ENCODE measurements at places on chromosomes 3 and 15. TPM values are rescaled to one million over a fixed set of nuclear protein-coding genes. Genes with fewer than 3 reads are reported as not detected.

DNA sequence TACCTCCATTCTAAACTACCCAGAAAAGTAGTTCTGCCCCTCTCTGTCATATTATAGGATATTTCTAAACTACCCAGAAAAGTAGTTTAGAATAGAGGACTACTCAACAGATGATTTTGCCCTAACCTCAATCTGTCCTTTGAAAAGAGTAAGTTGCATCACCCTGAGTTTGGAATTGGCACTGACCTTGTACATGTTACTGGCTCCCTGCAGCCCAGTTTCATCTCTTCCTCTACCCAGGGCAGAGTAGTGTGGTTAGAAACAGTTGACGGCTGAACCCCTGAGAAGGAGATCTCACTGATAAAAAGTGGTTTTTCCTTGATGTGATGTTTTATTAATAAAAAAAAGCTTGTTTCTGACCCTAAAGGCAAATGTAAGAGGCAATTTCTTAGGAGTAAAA lies 340.5 kb upstream of the NECTIN3 start:
- H3K4me1 ChIP-seq = peaks cover 29% of the 10 kb centered on the region
- H3K27ac ChIP-seq = no peak overlapping the region

DNA sequence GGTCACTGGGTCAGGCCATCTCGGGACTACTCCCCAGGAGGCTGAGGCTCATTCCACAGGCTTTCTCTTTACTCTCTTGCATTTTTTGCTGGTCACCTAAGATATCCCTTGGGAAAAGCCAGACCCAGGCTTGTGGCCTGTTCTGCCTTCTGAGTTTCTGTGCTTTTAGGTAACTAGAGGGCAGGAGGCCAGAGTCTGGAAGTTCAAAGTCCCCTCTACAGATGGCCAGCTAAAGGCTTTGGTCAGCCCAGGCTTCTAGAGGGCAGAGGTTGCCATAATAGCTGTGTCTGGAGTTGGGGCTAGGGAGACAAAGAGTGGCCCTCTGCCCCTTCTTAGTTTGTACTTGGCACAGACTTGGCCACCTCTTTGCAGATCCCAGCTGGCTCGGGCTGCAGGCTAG lies 8.4 kb upstream of the PARP6 start:
- H3K27ac ChIP-seq = no peak overlapping the region
- no peaks in the 10 kb centered on the region for H3K36me3 ChIP-seq
- peaks cover 17% of the 10 kb centered on the region for H3K27me3 ChIP-seq
- no peaks in the 10 kb centered on the region for H3K4me1 ChIP-seq
- H3K4me3 ChIP-seq = no peak overlapping the region

Gene RFT1
- total RNA-seq = 22.0 TPM

DNA sequence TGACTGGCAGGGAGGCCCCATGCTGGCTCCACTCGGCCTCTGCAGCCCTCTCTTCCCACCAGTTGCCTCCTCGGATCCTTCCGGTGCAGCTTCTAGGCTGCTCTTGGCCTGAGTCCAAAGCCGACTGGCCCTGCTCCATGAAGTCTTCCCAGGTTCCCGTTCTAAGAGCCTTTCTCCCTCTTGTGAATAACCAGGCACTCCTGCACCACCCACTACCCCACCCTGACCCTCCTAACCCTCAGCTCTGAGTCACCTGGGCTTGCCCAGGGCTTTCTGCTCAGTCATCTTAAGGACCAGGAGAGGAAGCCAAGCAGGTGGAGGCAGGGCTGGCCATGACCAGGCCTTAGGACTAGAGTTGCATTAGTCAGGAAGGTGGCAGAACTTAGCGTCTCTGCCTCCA lies 28.1 kb upstream of the CNBP start:
- H3K36me3 ChIP-seq = no peaks in the 10 kb centered on the region
- no peak for DNase-seq
- H3K27me3 ChIP-seq = no peaks in the 10 kb centered on the region
- H3K4me3 ChIP-seq = no peak overlapping the region
- H3K4me1 ChIP-seq = no peaks in the 10 kb centered on the region

- no peak for DNase-seq
- no peaks in the 10 kb centered on the region for H3K27me3 ChIP-seq
- H3K27ac ChIP-seq = no peak overlapping the region
- no peak overlapping the region for H3K4me3 ChIP-seq
- peaks cover 15% of the 10 kb centered on the region for H3K4me1 ChIP-seq
These were observed 44.6 kb downstream of the SNRK start for GRCh38 chr3:43330981-43331380.

DNA sequence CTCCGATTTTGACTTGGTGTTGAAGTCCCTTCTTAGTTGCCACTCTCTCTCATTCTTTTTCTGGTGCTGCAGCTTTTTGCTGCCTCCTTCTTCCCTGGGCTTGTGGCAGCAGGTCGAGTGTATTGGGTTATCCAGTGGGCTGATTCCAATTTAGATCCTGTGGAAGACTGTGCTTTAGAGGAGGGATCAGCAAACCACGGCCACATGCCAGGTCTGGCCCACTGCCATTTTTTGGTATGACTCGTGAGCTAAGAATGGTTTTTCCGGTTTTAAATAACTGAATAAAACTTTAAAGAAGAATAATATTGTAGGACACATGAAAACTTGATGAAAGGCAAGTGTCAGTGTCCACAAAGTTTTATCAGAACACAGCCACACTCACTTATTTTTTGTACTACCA lies 330.5 kb downstream of the ROBO2 start:
- no peaks in the 10 kb centered on the region for H3K27me3 ChIP-seq
- no peak overlapping the region for H3K27ac ChIP-seq
- no peak overlapping the region for H3K4me3 ChIP-seq
- no peaks in the 10 kb centered on the region for H3K36me3 ChIP-seq

Gene CAPN3
- 3.7 TPM for total RNA-seq

Gene DAPK2
- total RNA-seq = 2.0 TPM

- no peak overlapping the region for H3K27ac ChIP-seq
- no peak for DNase-seq
- no peaks in the 10 kb centered on the region for H3K36me3 ChIP-seq
- H3K27me3 ChIP-seq = peaks cover 46% of the 10 kb centered on the region
These were observed 10.9 kb upstream of the ITGA11 start for GRCh38 chr15:68442903-68443302.

Gene DNAJC17
- 43.1 TPM for total RNA-seq

DNA sequence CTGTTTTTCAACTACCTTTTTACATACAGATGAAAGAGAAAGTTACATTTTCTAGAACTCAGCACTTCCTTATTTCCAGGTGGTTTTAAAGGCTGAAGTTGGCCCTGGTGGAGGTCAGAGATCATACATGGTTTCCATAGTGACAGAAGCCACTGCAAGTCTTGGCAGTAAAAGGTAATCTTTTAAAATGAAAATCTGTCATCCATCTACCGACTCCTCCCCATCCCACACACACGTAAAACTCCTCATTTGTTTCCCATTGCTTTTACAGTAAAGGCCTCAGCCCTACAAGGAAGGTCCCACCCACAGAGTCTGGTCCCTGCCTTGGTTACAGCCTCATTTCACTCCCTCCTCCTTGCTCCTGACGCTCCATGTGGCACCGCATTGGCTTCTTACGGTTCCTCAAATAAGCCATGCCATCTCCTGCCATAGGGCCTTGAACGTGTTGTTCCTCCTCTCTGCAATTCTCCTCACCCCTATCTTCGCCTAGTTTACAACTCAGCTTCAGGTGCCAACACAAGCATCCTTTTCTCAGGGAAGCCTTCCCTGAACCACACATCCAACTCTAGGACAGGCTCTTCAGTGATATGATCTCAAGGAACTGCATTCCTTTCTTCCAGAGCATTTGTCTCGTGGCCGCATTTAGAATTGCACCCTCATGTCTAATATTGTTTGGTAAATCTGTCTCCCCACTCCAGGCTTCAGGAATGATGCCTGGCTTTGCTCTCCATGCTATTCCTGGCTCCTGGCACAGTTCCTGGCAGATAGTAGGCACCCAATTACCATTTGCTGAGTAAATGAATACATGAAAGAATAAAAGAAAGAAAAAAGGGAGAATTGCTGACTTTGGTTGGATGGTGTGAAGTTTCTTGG lies 2.6 kb downstream of the CYP19A1 start:
- peaks cover 42% of the 10 kb centered on the region for H3K27me3 ChIP-seq
- DNase-seq = no peak
- H3K36me3 ChIP-seq = no peaks in the 10 kb centered on the region
- no peak overlapping the region for H3K4me3 ChIP-seq
- no peaks in the 10 kb centered on the region for H3K4me1 ChIP-seq
- no peak overlapping the region for H3K27ac ChIP-seq

Gene TYRO3
- 106 TPM for total RNA-seq

Gene VPS39
- total RNA-seq = 85.4 TPM

GRCh38 chr3:16824081-16824696 lies 60.6 kb upstream of the PLCL2 start:
- no peaks in the 10 kb centered on the region for H3K4me1 ChIP-seq
- no peak for DNase-seq
- H3K27me3 ChIP-seq = no peaks in the 10 kb centered on the region
- H3K4me3 ChIP-seq = no peak overlapping the region

DNA sequence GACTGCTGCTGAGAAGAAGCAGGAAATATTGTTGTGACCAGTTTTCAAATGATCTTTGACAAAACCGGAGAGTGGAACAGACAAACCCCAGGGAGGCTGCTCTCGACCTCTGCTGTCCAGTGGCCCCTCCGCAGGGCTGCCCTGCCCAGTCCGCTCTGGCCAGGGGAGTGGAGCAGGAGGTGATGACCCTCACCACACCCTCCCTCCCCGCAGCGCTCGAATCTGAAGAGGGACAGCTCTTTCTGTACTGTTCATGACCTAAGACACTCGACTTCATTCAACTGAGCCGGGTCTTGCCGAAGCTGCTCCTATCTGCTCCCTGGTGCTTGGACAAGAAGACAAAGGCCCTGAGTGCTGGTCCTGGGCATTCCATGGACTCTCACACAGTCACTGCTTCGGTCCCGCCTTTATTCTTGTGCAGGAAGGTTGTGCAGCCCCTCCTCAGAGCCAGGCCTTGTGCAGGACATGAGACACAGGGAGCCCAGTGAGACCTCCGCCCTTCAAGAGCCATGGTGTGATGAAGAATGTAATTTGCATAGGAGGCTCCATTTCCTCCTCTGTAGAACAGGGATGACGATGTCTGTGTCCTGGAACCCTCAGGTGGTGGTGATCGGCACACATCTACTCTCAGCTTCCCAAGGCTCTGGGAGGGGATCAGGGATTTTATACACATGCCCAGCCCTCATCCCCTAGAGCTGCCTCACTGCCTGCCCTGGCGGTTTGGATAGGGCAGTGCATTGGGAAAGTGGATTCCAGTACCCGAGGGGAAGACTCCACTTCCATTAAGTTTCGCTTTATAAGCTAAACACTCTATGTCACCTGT lies 97.1 kb upstream of the PRR20G start:
- no peak overlapping the region for H3K27ac ChIP-seq
- H3K4me3 ChIP-seq = no peak overlapping the region
- no peaks in the 10 kb centered on the region for H3K4me1 ChIP-seq

GRCh38 chr3:56782906-56783305 lies 18.8 kb downstream of the ARHGEF3 start:
- peak overlapping the region; percentile 54 for H3K27ac ChIP-seq
- no peaks in the 10 kb centered on the region for H3K27me3 ChIP-seq

Gene SNTN
- total RNA-seq = not detected

GRCh38 chr3:39272191-39272590 lies 7.6 kb downstream of the CX3CR1 start:
- H3K4me1 ChIP-seq = peaks cover 4% of the 10 kb centered on the region
- no peaks in the 10 kb centered on the region for H3K36me3 ChIP-seq
- H3K27me3 ChIP-seq = peaks cover 15% of the 10 kb centered on the region

Gene ITIH1
- total RNA-seq = 14.1 TPM

- H3K27me3 ChIP-seq = peaks cover 7% of the 10 kb centered on the region
- DNase-seq = no peak
- no peaks in the 10 kb centered on the region for H3K36me3 ChIP-seq
- peaks cover 1% of the 10 kb centered on the region for H3K4me1 ChIP-seq
- H3K4me3 ChIP-seq = no peak overlapping the region
These were observed 68.4 kb upstream of the HACD2 start for GRCh38 chr3:123653221-123653682.

DNA sequence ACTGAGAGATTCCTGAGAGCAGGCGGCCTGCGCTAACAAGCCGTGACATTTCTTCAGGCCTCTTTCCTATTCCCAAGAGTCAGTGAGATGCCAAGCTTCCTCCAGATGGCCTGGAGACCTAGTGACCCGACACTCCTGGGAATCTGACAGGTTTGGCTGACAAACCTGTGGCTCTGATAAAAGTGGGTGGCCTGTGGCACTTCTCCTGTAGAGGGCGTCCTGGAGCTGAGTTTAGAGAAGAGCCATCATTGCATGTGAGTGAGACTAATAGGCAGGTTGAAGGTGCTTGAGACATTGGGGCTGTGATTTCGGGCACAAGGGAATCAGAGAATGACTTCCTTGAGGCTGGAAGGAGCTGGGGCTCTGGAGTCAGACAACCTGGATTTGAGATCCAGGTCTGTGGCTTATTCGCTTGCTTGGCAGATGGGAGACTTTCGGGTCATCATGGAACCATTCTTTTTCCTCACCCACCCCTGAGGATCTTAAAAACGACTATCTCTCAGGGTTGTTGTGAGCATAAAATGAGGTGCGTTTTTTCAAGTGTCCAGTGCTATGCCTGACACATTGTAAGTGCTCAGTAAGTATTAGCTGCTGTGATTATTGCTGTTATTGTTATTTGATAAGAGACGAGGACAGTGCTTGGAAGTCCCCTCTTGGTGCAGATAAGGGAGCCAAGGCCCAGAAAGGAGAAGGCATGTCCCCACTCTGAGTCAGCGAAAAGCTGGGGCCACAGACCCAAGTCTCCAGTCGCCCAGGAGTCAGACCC lies 77.2 kb downstream of the SCN10A start:
- peak; percentile 29 for DNase-seq

GRCh38 chr3:108472001-108472591 lies 38.3 kb downstream of the MYH15 start:
- DNase-seq = no peak
- no peak overlapping the region for H3K27ac ChIP-seq
- no peaks in the 10 kb centered on the region for H3K36me3 ChIP-seq
- H3K4me3 ChIP-seq = no peak overlapping the region

GRCh38 chr15:72840114-72840513 lies 56.6 kb upstream of the ADPGK start:
- H3K36me3 ChIP-seq = no peaks in the 10 kb centered on the region
- no peak overlapping the region for H3K27ac ChIP-seq
- H3K4me1 ChIP-seq = peaks cover 6% of the 10 kb centered on the region
- no peak for DNase-seq
- H3K4me3 ChIP-seq = no peak overlapping the region
- H3K27me3 ChIP-seq = no peaks in the 10 kb centered on the region

DNA sequence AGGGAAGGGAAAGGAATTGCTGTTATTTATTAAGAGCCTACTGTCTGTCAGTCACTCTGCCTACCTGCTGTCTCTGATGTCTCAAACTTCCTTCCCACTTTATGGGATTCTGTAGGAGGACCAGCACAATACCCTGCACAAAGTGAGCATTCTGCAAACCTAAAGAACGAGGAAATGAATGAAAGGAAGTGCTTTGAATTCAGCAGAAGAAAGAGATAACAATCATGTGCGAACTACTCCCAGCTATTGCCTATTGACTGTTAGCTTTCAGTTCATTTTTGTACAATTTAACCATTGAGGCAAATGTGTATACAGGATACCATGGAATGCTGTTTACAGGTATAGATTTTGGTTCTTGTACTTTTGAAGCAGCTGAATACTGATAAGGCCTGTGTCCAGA lies 66.8 kb downstream of the CMSS1 start:
- no peaks in the 10 kb centered on the region for H3K27me3 ChIP-seq
- peaks cover 18% of the 10 kb centered on the region for H3K4me1 ChIP-seq
- H3K4me3 ChIP-seq = no peak overlapping the region
- DNase-seq = no peak
- H3K27ac ChIP-seq = peak overlapping the region; percentile 55
- no peaks in the 10 kb centered on the region for H3K36me3 ChIP-seq

Gene MYL3
- 0.33 TPM for total RNA-seq

Measured in progenitor cell of endocrine pancreas (in vitro differentiated cells).